ENCODE measurements at places on chromosomes 2 and 18.

DNA sequence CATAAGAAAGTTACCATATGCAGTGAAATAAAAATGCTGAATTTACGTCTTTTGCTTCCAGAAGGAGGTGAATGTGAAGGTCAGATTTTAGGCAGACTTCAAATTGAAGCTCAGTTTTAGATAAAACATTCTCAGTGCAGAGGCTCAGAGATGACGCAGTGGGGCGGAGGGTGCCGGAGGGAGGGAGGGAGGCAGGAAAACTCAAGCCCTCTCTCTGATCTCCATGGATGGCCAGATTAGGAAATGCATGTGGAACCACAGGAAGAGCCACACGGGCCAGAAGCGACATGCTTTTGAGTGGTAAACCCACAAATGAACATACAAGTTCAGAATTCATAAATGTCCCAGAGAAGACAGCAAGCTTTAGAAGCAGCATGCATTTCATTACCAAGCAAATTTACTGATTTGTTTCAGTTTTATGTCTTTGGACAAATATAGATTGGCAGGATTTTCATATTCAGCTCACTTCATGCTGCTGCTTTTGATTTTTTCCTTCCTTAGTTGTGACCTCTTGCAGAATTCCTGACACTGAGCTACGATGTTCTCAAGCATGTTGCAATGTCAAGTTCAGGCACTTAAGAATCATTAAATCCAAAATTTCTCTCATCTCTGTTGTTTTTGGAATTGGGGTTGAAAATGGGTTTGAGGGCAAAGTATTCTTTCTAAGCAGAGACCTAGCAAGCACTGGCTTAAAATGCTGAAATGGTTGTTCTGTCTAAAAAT, 29.7 kb upstream of the APCDD1 start:
- no peak for DNase-seq

DNA sequence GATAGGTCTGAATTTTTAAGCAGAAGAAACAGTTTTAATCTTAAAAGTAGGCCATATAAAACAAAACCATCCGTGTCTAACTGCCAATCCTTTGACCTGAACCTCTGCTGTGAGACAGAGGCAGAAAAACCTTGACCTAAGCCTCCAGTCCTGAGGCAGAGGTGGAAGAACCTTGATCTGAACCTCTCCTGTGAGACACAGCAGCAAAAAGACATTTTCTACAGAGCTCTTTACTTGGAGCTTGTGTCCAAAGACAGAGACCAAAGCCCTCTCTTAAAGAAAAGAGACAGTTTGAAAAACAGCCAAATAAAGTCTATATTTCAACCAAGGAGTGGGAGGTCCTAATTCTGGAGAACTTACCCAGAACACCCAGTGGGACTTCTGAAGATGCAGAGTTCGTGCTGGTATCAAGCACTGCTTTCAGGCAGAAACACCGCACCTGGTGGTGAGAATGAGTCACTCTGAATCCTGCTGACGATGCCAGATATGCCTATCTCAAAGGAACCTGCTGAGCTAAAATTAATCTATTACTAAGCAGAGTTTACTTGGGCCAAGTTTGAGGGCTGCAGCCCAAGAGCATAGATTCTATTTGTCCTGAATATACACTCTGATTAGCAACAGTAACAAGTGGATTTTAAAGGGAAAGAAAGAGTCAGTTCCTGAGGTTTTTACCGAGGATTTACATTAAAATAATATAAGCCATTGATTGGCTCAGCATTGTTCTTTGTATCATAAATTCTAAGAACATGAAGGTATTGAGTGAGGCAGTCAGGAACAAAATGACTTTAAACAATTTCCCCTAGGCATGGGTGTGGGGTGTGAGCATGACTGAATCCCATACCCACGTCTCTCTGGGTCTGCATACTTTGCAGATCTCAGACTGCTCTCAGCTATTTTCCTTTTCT, 806.4 kb downstream of the TRIB2 start:
- no peak for DNase-seq

DNA sequence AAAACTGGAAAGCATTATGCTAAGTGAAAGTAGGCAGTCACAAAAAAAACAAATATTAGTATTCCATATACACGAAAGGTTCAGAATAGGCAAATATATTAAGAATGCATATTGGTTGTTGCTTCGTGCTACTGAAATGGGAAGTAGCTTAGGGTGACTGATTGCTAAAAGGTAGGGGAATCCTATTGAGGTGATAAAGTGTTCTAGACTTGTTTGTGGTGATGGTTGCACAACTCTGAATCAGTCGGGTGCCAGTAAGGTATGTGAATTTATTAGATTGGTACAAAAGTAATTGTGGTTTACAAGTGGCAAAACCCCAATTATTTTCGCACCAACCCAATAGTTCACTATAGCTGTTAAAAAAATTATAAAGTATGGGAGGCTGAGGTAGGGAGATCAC, 20.7 kb downstream of the USP34 start:
- no peak for DNase-seq

GRCh38 chr2:43592443-43592842, 3.4 kb downstream of the THADA start:
- DNase-seq = no peak

GRCh38 chr18:9825571-9826073, 60.2 kb upstream of the TXNDC2 start:
- no peak for DNase-seq

- no peak for DNase-seq
Measured at GRCh38 chr2:188294352-188294926, 2.8 kb downstream of the GULP1 start.

DNA sequence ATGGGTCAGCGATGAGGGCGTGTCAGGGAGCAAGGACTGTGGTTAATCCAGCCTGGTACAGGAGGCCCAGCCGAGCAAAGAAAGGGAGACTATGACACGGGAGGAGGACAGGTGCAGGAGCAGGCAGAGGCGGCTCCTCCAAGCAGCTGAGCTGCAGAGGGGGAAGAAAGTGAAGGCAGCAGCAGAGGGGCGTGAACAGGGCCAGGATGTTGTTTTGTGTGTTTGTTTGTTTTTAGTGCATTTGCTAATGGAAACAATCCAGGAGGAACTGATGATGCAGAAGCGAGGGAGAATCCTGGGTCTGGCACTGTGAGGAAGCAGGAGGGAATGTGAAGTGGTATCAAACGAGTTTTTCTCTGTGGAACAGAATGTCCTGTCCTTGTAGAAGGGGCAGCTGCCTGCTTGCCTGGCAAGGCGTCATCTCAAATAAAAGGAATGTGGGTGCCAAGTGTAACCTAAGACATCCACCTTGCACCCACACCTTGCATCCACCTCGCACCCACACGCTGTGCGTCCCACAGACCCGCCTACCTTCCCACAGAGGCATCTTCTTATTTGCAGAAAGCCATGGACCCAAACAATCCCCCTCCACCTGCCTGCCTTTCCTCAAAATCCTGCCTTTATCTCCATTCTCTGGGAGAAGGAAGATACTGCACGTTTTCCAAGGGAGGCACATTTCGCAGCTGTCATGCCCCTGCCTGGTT, 134.8 kb downstream of the SH3BP4 start:
- no peak for DNase-seq
